ENCODE measurements at places on chromosomes 16 and 17.

GRCh38 chr17:77414811-77415400 lies 274.1 kb downstream of the SEC14L1 start:
- no peak for DNase-seq

GRCh38 chr17:35901631-35902175 lies 21.5 kb upstream of the CCL5 start:
- no peak for DNase-seq

- DNase-seq: no peak
Observed at GRCh38 chr17:6651919-6652452, 424 bp downstream of the C17orf100 start.

GRCh38 chr16:77077256-77077922 lies 113.6 kb upstream of the MON1B start:
- no peak for DNase-seq

- no peak for DNase-seq
Observed at GRCh38 chr16:89093602-89094251, at the start of gene ACSF3. Gene ACSF3 (plus strand): TSS chr16:89093852. CDS start chr16:89100682, 6,830 bp downstream.

GRCh38 chr16:81460075-81460474 lies 15.5 kb downstream of the CMIP start:
- no peak for DNase-seq

DNA sequence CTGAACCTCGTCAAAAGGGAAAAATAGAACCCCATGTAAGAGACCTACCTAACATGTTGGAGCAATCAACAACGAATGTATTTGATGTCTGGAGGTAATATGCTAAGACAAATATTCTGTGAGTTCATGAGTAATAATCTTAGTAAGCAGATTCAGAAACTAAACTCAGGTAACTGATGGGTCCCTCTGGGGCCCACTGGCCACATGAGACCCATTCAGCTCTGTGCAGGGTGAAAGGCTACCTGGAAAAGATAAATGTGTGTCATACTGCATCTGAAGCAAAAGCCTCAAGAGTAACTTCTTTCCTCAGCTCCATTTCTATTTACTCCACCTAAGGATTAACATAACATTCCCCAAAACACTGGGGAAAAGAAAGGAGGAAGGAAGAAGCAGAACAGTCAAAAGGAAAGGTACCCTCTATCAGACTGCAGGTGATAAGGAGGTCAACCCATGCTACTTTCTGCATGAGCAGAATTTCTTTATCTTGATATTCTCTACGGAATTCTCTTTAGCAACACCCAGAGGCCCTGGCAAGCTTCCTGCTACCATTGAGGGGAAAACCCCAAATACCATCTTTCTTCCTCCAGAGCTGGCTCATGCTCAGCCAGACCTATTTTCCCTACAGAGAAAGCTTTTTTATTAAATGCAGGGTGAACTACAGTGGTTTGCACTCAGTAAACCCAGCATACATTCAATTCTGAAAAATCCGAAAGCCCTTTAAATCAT lies 37.7 kb upstream of the ABCA6 start:
- DNase-seq: no peak

- DNase-seq: no peak
Observed at GRCh38 chr16:12988071-12988470, 86.7 kb downstream of the SHISA9 start.

DNA sequence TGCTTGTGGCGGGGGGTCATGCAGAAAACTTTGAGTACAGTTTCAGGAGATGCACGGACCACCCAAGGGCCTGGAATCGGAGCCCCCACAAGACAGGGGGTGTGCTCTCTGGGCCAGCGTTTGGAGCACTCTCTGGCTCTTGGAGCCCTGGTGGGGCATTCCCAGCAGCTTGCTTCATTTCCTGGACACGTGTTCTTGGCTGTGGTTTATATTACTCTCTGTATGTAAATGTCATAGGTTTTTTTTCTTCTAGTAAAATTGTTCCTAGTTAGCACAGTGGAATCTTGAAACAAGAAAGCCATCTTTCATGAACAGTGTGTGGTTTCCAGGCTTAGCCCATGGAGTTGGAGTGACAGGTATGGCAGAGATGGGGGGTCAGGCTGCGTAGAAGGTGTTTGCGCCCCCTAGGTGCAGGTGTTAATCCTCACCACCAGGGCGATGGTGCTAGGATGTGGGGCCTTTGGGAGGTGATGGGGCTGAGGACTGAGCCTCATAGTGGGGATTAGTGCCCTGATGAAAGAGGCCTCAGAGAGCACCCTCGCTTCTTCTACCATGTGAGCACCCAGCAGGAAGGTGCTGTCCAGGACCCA lies 79.8 kb downstream of the JPH3 start:
- DNase-seq: no peak

GRCh38 chr17:30780343-30780742 lies 44.1 kb downstream of the CRLF3 start:
- no peak for DNase-seq

DNA sequence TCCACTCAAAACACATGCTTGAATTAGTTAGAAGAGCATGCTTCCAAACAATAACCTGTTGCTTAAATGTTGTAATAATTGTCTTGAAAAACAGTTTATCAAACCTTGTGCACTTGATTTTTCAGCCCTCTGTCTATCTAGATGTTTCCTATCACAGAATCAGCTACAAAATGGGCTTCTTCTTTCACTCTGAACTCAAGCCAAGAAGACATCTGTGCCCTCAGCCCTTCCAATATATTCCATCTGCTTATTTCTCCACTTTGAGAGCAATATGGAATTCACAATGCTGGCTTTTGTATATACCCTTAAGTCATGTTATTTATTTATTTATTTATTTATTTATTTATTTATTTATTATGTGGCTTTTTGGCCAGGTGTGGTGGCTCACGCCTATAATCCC lies 234.2 kb downstream of the TOX3 start:
- DNase-seq: no peak

- no peak for DNase-seq
Observed at GRCh38 chr17:73342050-73342522, 30.3 kb upstream of the CDC42EP4 start.

DNA sequence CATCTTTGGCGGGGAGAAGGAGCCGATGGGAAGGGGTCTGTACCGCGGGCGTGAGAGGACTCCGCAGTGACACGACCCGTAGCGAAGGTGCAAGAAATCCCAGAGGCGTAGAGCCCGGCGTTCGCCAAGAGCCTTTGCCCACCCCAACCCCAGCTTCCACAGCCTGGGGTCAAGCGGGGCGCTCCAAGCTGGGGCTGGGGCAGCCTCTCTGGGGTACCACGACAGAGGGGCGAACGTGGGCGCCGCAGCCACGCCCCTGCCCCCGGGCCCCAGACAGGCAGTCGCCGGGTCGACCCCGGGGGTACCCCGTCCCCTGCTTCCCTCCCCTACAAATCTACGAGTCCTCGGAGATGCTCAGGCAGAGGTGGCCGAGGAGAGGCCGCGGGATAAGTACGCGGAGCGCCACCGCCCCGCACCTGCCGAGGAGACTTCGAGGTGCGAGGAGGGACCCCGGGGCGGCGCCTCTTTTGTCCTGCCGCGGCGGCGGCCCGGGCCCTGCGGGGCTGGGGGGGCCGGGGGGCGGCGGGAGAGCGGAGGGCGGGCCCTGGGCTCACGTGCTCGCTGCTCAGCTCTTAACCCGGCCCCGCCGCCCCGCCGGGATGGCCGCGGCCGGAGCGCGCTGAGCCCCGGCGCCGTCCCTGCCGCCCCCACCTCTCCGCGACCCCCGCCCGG lies at the start of gene ADAM11:
TSS of gene ADAM11 (plus strand) at position 575 of the 672 bp plus-strand sequence. CDS start 212 bp downstream, outside the sequence.
- DNase-seq: no peak

DNA sequence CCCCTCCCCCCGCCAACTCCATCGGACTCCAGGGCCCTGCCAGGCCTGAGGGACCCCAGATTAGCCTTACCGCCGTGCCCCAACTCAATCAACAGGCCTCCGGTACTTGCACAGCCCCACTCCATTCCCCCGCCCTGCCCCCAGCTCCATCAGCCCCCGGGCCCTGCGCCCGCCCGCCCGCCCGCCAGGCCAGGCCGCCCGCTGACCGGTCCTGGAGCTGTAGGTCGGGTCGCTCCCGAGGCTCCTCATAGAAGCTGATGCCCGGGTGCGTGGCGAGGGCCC lies 308 bp downstream of the GTF3C1 start:
- DNase-seq: no peak

DNA sequence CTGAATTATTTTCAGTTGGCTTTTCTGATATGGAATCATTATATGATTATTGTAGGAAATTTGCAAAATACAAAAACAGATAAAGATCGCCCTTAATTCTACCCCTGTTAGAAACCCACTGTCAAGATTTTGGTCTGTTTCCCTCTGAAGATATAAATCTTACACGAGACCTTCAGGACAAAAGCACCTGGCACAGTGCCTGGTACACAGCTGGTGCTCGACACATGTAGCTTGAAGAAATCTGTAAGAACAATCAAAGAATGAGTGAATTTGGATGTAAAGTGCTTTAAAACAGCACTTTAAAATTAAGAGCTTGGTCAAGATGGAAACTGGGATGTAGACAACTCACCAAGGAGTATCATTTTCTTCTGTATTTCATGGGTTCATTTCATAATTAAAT lies 181.1 kb downstream of the C16orf78 start:
- DNase-seq: no peak

DNA sequence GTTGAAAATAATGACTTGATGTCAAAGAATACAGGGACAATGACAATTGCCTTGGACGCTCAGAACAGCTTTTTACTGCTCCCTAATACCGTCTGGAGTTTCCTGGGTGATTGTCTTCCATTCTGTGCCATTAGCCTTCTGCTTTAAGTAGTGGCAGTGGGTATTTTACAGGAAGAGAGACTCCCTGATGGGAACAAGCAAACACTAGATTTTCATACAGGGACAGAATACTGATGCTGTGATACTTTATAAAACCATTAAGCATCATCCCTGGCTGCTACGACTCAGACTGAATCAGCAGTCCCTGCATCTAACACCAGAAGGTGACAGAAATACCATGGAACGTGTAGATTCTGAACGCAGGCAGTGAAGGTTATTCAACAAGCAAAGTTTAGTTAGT lies 635.4 kb upstream of the GOT2 start:
- no peak for DNase-seq

- DNase-seq: no peak
Observed at GRCh38 chr16:47262938-47263337, 119.2 kb upstream of the NETO2 start.

DNA sequence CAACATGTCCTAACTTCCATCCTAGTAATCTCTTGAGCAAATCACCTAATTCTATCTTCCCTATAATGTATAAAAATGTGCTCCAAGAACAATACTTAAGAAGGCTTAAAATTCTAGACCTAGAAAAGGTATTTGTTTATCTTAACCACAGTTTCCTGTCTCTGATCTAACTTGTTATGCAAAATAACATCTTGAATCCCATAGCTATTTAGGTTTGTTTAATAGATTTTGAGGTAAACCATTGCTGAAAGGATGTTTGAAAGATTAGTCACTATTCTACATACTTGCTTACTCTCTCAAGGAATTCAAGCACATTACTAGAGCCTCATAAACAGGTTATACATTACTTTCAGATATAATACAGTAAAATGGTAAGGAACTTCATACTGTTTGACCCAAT lies 13.0 kb downstream of the CA10 start:
- DNase-seq: no peak

DNA sequence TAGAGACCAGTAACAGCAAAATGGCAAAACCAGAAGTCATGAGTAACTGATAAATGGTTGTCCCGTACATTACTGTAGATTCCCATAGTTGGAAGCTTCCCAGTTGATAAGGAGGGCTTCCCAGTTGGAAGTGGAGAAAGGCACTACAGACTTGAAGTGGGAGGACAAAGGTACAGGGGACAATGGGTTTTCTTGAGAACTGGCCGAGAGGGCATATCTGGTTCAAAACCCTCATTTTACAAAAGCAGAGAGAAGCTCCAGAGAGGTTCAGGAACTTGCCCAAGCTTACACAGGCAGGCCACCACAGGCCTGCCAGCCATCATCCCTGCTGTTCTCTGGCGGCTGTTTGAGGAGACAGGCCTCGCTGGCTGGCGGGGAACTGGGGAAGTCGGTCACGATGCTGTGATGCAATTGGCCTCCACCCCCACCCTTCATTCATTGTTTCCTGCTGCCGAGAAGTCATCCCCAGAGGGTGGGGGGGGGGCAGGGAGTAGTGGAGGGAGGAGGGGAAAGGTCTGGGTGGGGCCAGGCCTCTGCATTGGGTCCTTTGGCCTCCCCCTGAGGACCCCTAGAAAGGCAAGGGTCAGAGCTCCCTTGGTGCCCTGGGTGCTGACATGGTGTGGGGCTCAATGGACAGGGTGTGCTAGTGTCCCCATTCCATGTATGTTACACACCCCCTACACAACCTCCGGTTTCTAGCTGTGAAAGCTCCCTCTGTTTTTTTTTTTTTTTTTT lies 3.0 kb downstream of the UBALD2 start:
- DNase-seq: no peak

GRCh38 chr17:50934672-50935220 lies 68.6 kb upstream of the TOB1 start:
- no peak for DNase-seq

DNA sequence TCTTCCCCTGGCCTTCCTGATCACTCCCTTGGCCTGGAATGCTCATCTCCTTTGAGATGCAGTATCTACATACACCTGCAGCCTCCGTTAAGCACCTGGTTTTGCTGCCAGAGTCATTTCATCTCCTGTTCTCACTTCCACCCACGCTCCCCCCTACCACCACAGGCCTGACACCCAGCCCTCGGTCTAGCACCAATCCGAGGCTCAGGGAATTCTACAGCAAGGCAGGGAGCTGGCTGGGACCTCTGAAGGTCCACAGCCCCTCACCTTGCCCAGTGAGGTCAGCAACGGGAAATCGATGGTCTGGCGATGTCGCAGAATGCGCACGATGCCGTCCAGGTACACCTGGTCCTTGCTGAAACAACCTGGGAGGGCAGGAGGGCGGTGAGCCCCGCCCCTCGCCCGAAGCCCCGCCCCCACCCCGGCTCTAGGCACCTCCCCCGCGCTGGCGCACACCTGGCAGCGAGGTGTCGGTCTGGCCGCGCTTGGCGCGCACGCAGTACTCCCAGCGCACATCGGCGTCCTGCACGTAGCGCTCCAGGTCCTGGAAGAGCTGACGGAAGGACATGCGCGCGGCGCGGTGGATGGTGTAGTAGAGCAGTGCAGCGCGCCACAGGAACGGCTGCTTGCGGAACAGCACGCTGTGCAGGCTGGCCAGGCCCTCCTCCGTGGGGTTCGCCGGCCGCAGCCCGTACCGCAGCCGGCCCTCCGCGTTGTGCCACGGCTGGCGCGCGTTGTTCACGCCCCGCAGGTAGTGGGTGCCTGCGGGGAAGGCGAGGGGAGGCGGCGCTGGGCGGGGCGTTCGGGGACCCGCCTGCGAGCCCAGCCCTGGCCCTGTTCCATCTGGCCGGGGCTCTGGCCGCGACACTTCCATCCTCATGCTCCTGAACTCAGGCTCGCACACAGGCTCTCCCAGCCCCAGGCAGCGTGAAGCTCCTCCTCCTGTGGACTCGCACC lies 5.7 kb downstream of the MATCAP1 start:
- DNase-seq: no peak

DNA sequence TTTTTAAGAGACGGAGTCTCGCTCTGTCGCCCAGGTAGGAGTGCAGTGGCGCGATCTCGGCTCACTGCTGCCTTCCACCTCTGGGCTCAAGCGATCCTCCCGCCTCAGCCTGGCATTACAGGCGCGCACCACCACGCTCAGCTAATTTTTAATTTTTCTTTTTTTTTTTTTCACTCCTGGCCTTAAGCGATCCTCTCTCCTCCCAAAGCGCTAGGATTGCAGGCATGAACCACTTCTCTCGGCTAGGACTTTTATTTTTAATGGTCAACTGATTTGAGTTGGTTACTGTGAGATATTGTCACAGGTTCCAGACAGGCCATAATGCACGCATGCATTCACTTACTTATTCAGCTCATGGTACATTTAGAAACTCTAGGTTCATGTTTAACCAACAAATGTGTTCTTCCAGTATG lies 888 bp downstream of the PIGW start:
- DNase-seq: no peak

Data from vagina (tissue), 2 donors.